Esophagus squamous epithelium (tissue), 5 donors: ENCODE measurements at places on chromosomes 13 and 19.

GRCh38 chr13:77918391-77919245, at the start of gene EDNRB:
TSS of gene EDNRB (minus strand) at chr13:77918831. CDS start at chr13:77918573, 258 bp downstream.
- DNase-seq, result no peak

DNA sequence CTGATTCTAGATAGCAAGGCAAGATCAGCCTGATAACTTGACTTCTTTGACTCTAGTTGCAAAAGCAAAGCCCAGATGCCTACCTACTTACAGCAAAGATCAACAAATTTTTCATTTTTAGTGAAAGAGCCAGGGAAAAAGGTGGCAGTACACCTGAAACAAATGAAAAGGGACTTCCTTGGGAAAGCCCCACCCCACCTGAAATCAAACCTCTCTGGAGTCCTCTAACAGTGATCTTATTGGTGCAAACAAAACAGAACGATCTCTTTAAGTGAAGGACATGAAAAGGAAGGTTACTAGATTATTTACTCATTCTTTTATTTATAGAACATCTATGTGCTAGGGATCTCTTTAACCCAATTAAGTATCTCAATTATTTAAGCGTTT, 507 bp upstream of the LCP1 start:
- DNase-seq, result no peak

DNA sequence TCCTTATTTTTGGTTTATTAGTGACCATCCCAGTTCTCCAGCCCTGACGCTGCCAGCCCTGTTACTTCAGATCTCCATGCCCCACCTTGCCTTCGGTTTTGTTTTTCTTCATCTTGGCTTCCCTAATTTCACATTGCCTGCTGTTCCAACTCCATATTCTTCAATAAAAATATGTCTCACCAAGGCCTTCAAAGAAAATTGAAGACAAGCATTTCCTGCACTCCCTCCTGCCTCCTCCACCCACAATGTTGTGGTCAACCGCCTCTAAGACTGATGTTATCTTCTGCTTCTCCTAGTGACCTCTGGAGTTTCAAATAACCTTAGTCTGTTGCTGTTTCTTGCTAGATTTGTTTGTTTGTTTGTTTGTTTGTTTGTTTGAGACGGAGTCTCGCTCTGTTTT, 14.6 kb downstream of the PLD3 start:
- no peak for DNase-seq

DNA sequence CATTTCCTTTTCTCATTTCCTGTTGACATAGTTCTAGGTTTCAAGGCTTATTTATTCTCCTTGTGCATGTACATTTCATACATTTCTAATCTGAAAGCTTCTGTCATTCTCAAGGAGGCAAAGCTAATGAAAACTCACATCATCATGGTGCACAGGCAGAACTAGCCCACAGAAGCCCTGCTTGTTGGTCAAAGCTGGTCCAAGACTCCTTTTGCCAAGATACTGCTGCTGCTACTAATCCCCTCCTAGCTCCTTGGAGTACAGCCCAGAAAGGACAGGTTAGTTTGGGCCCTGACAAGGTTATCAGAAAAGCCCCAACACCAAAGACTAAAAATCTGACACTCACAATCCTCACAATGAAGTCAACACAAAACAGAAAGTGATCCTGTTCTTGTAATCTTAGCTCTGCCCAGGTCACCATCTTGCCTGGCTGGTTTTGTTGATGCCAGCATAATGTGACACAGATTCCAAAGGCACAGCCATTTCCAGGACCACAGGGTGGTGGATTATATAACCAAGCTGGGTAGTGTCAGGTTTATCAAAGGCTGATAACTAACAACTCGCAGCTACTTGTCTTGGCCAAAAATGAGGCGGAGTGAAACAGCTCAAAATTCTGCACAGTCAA, 417.4 kb downstream of the NDFIP2 start:
- DNase-seq, result no peak
